ENCODE measurements at places on chromosomes 7 and 10.
A peak's percentile ranks its signal among the peaks of the same experiment; 100 is the strongest.

DNA sequence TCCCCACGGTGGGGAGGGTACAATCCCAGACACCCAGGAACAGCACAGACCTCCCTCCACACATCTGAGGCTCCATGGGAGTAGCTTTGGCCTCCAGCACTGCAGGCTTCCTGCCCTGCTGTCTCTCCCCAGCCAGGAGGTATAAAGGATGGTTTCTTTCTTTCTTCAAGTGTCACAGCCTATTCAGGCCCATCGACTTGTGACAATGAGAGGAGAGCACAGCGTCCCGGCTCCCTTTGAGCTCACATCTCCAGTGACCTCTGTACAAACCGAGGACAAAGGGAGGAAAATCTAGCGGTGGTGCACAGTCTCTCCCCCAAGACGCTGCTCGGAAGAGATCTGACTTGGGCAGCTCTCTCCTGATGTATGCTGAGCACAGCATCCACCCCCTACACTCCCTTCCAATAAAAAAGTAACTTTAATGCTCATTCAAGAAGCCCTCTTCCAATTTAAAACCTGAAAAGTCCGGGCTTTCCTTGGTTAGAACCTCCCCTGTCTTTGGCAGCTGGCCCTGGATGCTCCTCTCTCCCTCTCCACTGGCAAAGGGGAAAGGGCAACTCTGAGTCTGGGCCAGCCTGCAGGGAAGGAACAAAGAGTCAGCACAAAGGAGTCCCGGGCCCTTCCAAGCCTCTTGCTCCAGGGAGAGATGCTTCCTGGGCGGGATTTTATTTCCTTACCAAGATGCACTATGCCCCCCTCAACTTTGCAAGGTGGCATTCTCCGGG lies 18.0 kb downstream of the CHST15 start:
- DNase-seq = no peak

DNA sequence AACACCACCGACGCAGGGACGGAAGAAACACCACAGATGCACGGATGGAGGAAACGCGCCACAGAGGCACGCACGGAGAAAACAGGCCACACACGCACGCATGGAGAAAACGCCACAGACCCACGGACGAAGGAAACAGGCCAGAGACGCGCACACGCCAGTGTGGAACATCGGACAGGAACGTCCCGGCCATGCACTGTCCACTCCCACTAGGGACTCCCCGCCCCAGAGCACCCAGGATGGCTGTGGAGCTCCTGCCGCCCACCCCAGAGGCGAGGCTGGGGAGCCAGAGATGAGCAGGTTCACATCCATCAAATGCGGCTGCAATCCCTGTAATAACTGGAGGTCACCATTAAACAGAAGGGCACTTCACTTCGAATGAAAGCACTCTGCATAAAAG lies 17.3 kb downstream of the DIP2C start:
- no peak for DNase-seq

GRCh38 chr10:6153845-6154244 lies 48.9 kb upstream of the PFKFB3 start:
- no peak for DNase-seq

DNA sequence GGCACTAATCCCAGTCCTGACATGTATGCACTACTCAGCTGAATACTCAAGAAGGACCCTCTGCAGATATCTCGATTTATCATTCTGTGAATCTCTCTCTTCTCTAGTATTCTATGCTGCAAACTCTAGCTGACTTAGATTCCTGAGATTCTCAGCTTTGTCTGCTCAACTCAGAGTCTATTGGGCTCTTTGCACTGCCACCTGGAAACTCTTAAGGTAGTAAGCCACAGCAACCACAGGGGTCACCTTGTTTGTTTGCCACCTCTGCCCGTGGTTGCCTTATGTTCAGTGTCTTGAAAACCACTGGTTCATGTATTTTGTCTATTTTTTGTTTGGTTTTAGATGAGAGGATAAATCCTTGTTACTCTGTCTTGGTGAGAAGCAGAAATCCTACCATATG lies 72.9 kb downstream of the SP8 start:
- DNase-seq = no peak

DNA sequence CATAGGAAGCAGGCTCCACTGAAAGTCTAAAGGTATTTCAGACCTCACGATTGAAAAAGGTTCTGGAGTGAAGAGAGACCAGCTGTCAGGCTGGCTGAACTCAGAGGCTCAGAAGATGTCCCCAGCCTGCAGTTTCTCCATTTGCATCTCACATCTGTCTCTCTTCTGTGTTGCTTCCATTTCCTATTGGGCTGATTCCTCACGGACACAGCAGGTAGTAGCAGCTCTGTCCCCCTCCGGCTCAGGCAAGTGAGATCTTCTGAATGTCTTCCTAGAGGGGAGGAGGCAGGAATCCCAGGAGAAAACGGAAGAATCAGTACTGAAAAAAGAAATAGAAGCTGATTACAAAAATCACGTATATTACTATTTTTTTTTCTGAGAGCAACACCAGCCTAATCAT lies 274.1 kb upstream of the COBL start:
- DNase-seq = no peak

DNA sequence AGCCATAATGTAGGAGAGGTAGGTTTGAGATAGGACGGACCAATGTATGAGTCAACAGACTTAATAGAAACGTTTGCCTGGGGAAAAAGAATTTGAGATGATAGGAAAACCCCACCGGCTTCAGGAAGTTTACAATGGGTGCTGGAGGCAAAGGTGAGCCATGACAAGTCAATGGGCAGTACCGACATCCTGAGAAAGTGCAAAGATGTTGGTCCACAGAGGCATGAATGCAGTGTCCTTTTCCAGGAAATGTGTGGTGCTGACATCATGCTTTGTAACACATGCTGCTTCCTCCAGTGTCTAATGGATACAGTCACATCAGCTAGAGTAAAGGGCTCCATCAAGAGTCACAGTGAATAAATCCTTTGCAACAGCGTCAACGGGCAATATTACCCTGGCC lies 533.6 kb downstream of the INHBA start:
- no peak for DNase-seq

- no peak for DNase-seq
Observed at GRCh38 chr10:1329622-1330021, 273.4 kb downstream of the WDR37 start.

DNA sequence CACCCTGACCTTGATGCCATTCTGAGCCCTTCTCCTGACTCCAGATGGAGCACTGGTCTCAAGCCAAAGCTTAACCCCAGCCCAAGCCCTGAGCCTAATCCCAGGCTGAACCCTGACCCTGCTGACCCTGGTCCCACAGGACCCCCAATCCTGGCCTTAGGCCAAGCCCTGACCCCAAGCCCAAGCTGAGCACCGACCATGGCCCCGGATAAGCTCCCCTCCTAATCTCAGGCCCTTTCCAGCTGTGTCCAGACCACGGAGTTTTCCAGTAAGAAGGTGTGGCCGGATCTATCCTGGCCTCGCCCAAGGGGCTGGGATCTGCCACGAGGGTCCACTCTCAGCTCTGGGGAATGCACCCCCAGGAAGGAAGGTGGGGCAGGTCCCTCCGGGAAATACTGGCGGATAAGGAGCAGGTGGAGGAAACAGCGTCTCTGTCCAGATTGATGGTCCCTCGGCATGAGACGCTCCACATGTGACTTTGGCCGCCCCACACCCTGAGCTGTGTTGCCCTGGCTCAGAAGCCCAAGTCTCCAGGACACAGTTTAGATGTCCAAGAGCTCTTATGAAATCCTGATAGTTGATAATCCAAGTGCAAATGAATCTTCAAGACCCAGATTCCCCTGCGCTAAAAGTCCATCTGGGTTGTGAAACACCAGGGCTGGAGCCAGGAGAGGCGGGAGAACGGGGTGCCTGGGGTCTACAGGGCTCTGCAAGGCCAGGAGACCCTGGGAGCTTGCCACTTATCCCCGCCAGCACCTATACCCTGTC lies 10.4 kb downstream of the ELN start:
- no peak for DNase-seq

GRCh38 chr10:71729161-71729636 lies 9.6 kb upstream of the C10orf105 start:
- no peak for DNase-seq

DNA sequence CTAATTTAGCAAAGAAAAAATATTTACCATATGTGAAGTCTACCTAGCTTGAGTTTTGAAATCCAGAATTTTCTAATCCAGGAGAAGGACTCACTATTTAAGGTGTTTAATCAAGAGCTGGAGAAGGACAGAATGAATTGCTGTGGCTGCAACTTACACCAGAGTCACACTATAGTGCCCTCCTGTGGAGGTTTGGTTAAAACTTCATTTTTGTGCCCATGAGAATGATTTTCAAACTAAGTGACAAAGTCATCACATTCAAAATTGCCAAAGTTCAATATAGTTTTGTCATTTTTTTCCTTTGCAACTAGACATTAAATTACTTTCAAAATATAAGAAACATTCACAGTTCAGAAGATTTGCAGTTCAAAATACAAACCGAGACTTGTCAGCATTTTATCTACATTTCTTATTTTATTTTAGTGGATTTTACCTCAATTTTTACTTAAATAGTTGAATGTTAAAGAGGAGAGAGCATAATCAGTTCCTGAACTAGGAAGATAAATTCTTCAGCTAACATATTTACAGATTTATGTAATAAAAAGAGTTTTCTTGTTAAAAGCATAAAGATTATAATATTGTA lies 70.7 kb downstream of the CABCOCO1 start:
- DNase-seq = peak; percentile 7

DNA sequence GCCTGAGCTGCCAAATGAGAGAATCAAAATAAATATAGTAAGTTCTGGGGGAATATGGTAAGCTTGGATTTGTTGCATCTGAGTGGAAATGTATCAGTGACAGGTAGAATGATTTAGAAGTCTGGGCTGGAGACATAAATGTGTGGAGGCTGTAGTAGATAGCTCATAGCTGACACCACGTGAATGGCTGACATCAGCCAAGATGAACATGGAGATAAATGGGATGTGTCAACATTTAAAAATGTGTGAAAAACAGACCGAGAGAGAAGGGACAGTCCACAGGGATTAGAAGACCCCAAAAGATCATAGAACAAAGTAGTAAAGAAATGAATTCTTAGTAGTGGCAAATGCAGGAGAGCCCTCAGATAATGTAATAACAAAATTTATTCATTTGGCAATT lies 40.9 kb downstream of the NAMPT start:
- DNase-seq = no peak

DNA sequence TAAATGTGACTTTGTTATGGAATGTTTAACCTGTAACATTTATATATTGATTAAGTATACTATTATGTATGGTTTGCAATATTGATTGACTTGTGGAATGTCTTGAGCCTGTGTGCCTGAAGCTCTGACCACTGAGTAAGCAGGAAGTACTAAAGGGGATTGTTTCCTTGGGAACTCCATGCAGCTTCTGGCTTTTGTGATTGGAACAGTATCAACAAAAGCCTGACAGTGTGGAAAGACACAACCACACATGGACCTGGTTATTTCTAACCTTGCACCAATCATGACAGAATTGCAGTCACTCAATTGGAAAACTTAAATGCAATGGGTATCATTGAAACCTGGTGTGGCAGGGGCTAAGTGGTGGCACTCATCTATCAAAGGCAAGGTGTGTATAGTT lies 45.5 kb upstream of the PIK3CG start:
- no peak for DNase-seq

- no peak for DNase-seq
Observed at GRCh38 chr7:157689269-157690057, 352.7 kb downstream of the DNAJB6 start.

DNA sequence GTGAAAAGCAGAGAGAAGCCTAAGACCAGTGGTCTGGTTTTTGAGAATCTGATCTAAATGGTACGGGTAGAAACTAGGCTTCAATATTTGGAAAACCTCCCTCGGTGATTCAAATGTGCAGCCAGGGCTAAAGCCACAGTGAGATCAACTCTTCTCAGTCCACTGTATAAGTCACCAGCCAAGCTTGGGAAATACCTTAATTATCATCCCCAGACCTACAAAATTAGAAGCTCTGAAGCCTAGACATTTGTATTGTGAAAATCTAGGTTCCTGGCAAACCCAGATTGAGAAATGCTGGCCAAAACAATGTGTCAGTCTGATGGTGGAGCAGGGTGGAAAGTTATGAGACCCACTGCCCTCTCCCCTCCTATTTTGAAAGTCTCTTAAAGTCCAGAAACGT lies 131.7 kb downstream of the DGKI start:
- no peak for DNase-seq

DNA sequence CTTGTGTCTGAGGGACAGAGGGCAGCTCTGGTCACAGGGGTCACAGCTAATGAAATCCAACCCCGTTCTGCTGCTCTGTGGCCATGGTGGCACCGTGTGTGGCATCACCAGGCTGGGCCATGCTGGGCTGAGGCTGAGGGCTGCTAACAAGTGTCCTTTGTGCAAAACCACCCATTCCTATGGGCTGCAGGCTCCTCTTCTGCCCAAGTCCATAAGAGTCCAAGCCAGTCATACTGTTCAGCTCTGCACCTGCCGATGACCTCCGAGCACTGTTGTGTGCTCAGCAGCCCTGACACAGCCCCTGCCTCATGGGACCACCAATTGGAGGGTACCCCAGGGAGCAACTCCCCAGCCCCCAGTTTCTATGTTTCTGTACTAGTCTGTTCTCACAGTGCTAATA lies 133.1 kb downstream of the WDR11 start:
- no peak for DNase-seq

- no peak for DNase-seq
Observed at GRCh38 chr7:111239437-111239836, 148.5 kb downstream of the LRRN3 start.

DNA sequence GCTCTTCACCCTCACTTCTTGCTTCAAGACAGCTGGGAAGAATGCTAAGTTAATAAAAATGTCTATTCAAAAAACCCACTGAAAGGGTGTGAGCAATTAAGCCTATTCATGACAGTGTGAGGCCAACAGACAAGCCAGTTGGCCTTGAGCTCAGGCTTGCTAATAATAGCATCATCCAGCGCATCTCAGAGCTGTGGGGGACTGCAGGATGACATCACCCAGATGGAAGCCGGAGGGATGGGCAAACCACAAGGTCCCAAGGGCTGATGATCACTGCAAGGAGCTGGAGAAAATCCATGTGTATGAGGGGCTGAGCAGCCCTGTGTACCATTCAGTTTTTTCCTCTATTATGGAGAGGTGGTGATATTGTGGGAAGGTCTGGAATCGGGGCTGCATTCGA lies 770.4 kb downstream of the TNS3 start:
- DNase-seq = no peak

DNA sequence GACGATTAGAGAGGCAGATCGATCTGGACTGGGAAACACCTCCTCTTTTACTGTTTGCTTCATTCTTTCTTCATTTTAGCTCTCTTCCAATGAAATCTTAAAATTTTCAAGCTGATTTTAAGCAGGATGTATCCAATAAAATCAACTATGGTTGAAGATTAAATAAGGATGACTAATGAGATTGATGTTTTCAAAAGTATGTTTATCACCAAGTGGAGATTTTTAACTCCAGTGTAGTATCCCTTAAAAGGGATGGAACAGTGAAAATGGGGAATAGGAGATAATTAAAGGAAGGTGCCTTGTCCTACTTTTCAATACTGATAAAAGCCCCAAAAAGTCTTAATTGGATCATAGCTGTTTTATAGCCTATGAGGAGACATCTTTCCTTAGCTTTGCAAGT lies 11.6 kb upstream of the LIPF start:
- no peak for DNase-seq

- DNase-seq = no peak
Observed at GRCh38 chr10:22704471-22704911, 9.9 kb downstream of the PIP4K2A start.
